ENCODE measurements at places on chromosomes 7 and 10.
A peak's percentile ranks its signal among the peaks of the same experiment; 100 is the strongest.

- peak; percentile 85 for DNase-seq
Measured at GRCh38 chr7:82740246-82740848, 296.8 kb upstream of the CACNA2D1 start.

DNA sequence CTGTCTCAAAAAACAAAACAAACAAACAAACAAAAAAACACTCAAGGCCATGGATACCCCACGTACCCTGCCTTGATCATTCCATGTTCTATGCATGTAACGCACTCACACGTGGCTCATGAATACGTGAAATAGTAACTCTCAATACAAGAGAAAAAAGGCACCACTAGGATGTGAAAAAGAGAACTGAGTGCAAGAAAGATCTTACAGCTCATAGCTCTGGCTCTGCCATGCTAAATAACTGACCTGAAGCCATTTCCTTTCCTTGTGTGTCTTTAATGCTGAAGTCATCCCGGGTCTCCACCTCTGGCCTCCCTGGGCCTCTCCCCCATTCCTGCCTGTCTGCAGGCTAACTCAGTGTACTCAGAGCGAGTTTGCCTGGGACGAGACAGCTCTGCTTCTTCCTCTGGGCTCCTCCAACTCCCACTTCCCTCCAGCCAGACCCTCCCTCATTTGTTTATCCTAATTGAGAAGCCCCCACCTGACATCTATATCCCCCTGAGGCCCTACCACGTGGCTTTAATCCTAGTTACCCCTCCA is 117.3 kb downstream of the PRPF18 start:
- no peak for DNase-seq

- peak; percentile 76 for DNase-seq
Measured at GRCh38 chr10:72310241-72310633, 36.5 kb downstream of the DDIT4 start.

DNA sequence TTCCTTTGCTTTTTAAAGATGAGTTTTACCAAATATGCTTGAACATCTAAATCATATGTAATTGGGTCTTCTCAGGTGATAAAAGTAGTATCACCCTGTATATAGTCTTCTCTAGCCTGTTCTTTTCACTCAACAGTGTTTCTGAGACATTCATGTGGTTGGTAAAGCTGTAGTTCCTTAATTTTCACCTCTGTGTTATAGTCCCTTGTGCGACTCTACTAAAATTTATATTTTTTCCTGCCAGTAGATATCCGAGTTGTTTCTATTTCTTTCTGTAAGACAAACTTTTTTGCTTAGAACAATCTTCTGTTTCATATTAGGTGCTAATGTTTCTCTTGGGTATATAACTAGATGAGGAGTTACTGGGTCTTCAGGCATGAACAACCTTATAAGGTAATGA is 35.6 kb downstream of the SYPL1 start:
- DNase-seq, result no peak

GRCh38 chr10:131860806-131861440 is 39.9 kb upstream of the PPP2R2D start:
- peak; percentile 68 for DNase-seq

DNA sequence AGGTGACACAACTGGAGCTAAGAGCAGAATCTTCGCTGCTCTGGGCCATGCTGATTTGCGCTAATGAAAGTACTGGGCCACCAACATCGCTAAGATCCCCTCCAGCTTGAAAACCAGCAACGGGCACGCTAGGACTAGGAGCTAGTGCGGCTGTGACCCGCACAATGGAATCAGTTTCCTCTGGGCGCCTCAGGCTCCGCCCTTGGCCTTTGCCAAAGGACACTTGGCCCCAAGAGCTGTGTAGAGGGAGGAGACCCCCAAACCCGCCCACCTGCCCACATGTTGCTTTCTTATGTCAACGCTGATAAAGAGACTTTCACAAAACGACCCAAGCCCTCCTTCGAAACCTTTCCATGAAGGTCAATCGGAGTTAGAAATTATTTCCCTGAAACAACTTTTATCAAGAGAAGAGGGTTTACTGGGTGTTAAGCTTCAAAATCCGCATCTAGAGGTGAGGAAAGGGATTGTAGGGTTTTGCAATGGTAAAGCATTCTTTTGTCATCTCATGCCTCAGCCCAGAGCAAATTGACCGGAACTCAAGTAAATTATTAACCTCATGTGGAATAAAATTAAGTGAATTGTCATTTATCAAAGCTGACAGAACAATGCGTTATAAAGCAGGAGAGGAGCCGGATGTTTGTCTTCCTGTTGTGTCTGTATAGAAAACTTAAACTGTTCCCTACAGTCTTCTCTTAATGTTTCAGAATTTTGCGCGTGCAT is 9.4 kb downstream of the ABCB5 start:
- no peak for DNase-seq

GRCh38 chr7:106053109-106053508 is 59.0 kb downstream of the SYPL1 start:
- peak; percentile 46 for DNase-seq

DNA sequence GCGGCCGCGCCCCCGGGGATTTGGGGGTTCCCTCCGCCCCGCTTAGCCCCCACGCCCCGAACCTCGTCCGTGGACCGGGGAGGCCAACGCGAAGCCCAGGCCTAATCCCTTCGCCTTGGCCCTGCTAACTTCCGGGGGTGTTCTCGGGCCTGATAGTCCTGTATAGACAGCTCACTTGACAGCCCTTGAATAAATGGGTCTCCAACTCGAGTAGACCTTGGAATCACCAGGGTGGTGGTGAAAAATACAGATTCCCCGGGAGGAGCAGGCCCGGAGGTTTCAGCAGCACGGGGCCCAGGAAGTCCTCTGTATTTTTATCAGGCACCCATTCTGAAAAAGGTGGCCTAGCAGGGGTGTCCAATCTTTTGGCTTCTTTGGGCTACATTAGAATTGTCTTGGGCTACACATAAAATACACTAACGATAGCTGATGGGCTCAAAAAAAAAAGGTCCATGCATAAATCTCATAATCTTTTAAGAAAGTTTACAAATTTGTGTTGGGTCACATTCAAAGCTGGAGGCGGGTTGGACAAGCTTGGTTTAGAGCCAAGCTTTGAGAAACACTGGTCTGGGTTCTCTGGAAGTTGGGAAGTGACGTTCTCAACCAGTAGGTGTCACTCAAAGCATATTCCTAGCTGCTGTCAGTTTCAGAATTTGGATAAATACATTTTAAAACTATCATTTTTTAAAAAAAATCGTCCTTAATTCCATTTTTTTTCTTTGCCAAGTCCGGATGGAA is 221.7 kb downstream of the PHTF2 start:
- DNase-seq, result peak; percentile 76

- DNase-seq, result peak; percentile 78
Measured at GRCh38 chr10:43689618-43689954, 40.9 kb upstream of the ZNF32 start.

DNA sequence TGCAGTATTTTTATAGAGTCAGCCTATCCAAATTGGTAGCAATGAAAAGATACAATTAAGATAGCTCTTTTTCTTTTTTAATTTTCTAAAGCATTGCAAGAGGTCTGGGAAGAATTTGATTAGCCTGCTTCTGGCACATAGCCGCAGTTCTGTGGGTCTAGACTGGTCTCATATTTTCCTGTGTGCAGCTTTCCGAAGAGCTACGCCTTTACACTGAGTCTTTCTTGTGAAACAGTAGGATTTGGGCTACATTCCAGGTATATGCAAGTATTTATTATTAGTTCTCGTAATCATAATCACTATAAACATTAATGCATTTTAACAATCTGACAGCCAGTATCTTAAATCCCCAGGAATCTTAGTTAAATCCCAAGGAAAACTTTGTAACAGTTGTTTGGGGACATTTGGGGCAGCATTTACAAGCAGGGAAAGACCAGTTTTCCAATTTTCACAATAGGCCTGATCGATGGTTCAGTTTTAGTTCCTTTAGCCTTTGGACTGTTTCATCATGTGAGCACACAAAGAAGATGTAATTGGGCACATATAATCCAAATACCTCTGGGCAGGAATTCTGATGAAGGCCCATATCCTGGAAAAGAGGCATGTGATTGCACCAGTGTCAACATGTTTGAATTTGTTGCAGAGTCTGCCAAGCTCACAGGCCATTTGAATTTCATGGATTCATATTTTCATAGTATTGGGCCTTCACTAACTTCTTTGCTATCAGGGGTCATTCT is 287.3 kb downstream of the INHBA start:
- DNase-seq, result no peak

- no peak for DNase-seq
Measured at GRCh38 chr10:132565516-132566209, 28.1 kb downstream of the INPP5A start.

DNA sequence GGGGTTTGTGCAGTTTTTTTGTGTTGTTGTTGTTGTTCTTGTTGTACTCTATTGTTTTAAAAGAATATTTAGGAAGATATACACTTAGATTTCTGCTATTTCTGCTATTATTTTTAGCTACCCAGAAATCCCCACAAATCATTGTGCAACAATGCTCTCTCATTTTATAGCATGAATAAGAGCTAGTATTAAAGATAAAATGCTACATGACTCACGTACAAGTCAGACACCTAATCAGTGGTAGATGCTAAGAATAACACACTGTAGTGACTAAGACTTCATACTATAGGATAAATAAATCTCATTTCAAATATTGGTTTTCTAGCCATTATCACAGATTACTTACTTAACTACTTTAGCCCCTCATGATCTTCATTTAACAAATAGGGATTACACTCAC is 920.5 kb downstream of the KCNMA1 start:
- no peak for DNase-seq

DNA sequence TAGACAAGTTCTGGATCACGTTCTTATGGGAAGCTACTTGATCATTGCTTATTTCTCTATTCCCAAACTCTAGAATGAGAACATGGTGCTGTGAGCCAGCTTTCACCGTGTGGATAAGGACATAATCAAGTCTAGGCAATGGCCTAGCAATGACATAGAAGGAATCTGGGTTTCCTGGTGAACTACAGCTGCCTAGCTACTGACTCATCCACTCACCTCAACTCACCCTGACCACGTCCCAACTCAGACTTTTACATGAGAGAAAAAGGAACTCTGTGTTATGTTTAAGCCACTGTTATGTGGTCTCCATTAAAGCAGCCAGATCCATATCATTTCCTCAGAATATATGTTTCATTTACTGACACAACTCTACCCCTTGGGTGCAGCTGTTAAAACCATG is 18.8 kb upstream of the MET start:
- DNase-seq, result no peak

DNA sequence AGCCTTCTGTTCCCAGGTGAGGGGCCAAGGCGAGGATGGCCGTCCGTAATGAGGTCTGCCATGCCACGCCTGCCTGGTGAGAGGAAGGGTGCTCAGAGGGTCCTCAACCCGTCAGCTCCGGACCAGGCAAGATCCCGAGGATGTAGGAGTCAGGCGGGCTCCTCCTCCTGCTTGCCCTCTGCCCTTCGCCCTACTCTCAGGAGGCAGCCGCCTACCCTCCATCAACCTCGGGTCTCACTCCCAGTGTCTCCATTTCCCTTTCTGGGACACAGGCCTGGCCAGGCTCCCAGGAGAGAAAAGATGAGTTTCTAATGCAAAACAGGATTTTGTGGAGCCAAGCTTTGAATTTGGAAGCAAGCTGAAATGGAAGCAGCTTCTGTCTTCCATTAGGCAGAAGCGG is 184.0 kb downstream of the PTPN20 start:
- peak; percentile 20 for DNase-seq

DNA sequence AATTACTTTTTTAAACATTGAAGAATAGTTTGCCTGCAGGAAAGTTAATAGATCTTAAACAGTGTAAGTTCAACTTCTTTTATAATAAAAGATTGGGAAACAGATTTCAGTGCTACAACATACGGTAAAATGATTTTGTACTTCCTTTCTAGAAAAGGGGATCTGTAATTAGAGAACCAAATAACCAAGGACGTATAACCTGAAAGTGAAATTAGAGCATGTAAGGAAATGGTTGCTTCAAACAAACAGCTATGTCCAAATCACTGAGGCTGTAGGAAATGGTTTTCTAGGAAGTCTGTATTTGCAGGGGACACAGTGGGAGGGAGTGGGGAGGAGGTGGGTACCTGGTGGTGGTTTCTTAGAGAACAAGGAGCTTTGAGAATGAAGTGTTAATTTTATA is 57.9 kb upstream of the EXOC6 start:
- no peak for DNase-seq

DNA sequence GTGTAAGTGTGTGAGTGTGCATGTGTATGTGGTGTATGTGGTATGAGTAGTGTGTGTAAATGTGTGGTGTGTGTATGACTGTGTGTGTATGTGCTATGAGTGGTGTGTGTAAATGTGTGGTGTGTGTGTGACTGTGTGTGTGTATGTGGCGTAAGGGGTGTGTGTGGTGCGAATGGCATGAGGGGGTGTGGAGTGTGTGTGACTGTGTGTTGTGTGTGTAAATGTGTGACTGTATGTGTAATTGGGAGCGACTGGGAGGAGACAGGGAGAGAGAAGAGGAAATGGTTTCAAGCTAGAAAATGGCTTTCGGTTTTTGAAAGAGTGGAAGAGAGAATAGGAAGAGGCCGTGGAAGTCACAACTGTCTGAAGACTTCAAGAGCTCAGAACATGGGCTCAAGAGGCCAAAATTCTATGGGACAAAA is 23.6 kb upstream of the GATAD1 start:
- DNase-seq, result no peak

- no peak for DNase-seq
Measured at GRCh38 chr7:6197801-6198551, 74.4 kb downstream of the CYTH3 start.

- DNase-seq, result no peak
Measured at GRCh38 chr7:80950550-80950967, 31.7 kb upstream of the SEMA3C start.

GRCh38 chr10:81708929-81709328 is 166.1 kb upstream of the NRG3 start:
- DNase-seq, result no peak

- DNase-seq, result no peak
Measured at GRCh38 chr7:133190650-133191049, 62.2 kb upstream of the EXOC4 start.

- peak; percentile 28 for DNase-seq
Measured at GRCh38 chr10:130897815-130898214, 413.7 kb downstream of the TCERG1L start.

GRCh38 chr7:50552921-50553320 is 12.3 kb downstream of the DDC start:
- DNase-seq, result peak; percentile 74

- no peak for DNase-seq
Measured at GRCh38 chr7:107499731-107500130, 29.9 kb downstream of the GPR22 start.

Data from endodermal cell (in vitro differentiated cells).